H7 (cell line): ENCODE measurements at places on chromosomes 3 and 15. TPM values are rescaled to one million over a fixed set of nuclear protein-coding genes. Genes with fewer than 3 reads are reported as not detected.

Gene LEKR1
- total RNA-seq: 0.38 TPM in 1 of 2 replicates, not detected in the other

Gene COLQ
- 0.52 and 1.00 TPM in 2 replicates for total RNA-seq

- no peak for DNase-seq
These were observed 67.0 kb upstream of the TNFAIP8L3 start for GRCh38 chr15:51161491-51162220.

Gene MNS1
- 0.52 and 0.55 TPM in 2 replicates for total RNA-seq

GRCh38 chr3:146277953-146278631 is 27.2 kb upstream of the PLSCR4 start:
- DNase-seq: no peak

- DNase-seq: no peak
These were observed 146.2 kb upstream of the TLE3 start for GRCh38 chr15:70243686-70244540.
